ENCODE measurements at places on chromosomes 13 and 19.

GRCh38 chr19:50325310-50326100 is 3.7 kb downstream of the KCNC3 start:
- peak; percentile 78 for DNase-seq

GRCh38 chr19:2040647-2041432 is 10.2 kb downstream of the MKNK2 start:
- DNase-seq, result no peak

GRCh38 chr13:107202371-107203023 is 634.6 kb upstream of the ARGLU1 start:
- no peak for DNase-seq

GRCh38 chr19:2440515-2440914 is 13.1 kb upstream of the TIMM13 start:
- DNase-seq, result no peak

DNA sequence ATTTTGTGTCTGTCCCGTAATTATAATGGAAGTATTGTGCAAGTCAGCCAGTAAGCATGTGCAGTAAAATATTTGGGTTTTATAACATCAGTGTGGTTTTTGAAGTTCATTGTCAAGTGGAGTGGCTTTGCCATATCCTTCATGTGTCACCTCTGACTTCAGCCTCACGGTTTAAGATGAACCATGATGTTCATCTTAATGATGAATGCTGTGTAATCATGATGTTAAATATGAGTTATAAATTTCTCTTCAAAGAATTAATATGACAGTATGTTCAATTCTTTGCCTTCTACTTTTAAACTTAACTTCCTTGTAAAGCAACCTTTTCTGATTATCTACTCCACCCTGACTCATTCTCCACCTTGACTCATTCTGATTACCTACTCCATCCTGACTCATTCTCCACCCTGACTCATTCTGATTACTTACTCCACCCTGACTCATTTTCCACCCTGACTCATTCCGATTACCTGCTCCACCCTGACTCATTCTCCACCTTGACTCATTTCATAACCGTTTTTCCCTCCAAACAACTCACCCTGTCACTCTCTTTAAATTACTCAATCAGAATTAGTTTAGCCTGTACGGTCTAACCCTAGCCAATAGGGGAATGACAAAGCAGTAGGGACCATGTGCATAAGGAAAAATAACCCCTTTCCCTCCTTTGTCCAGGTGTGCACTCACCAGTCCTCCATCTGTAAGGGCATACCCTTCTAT is 50.3 kb upstream of the ANKRD10 start:
- DNase-seq, result no peak

DNA sequence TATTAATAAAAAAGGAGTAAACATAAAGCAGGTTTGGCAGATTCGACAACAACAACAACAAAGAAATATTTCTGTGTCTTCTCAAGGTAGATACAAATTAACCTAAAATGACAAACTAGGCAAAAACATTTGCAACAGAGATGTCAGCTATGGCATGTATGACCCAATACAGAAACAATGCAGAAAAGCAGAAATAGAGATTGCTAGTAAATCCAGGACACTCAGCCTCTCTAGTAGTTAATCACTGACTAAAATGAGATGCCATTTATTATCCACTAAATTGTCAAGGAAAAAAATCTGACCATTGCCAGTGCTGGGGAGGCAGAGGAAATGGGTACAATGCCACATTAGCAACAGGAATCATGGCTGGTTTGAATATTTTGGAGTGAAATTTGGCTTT is 250.5 kb downstream of the TEX29 start:
- DNase-seq, result no peak

DNA sequence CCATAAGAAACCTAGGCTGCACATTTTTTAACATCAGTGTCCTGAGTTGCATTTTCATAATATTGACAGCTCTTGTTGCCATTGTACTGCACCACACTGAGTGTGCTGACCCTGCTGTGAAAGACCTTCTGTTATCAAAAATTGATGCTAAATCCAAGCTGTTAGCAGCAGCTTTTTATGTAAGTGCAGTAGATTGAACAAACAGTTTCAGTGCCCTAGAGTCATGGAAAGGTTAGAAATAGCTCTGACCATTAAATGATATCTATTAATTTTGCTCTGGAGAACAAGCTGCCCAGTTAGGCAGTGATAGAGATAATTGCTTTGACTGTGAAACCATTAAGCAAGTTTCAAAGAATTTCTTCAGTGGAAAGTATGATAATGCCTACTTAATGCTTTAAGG is 1289.2 kb upstream of the PCDH20 start:
- no peak for DNase-seq

GRCh38 chr13:68998056-68998455 is 1109.6 kb upstream of the ATXN8OS start:
- DNase-seq, result no peak

DNA sequence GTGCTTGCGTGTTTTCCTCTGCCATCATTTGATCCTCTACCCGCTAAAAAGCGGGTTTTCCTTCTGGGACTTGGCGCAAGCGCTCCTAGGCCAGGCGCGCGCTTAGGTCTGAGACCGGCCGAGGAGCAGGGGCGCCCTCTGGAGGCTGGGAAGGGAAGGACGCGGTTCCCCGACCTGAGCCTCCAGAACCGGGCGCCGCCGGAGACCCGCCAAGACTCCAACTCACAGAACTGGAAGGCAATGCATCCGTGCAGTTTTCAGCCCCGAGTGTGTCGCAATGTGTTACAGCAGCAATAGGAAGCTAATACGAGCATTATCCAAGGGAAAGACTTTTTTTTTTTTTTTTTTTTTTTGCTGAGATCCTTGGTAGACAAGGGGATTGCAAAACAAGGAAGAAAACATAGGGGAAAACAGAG is 190.9 kb downstream of the COL4A1 start:
- peak; percentile 14 for DNase-seq

GRCh38 chr19:3969435-3970312 is 1.2 kb downstream of the DAPK3 start:
- DNase-seq, result no peak

DNA sequence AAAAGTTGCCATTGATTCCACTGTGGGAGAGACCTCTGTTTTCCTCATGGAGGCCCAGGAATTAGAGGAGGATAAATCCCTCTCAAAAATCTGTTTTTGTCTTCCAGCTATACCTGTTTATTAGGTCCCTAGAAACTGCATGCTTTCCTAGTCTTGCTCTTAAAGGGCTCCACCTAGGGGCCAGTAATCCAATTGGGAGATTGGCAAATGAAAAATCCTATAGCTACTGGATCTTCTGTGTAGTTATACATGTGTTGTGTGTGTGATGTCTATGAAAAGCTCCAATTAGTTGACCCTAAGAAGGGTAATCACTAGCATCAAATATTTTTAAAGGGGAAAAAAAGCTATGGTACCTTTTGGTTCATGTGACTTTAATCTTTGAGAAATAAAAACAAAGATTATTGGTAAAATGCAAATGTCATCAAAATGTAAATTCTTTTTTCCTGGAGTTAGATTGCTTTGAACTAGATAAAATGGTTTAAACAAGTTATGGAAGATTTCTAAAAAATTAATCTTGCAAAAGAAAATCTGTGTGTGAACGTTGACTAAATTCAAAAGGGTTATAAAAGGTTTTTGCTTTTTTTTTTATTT is 63.4 kb upstream of the C1QTNF9B start:
- no peak for DNase-seq

GRCh38 chr13:90974249-90974975 is 373.1 kb upstream of the MIR17HG start:
- DNase-seq, result no peak

GRCh38 chr13:104170980-104171555 is 1104.9 kb upstream of the SLC10A2 start:
- no peak for DNase-seq

GRCh38 chr19:48393559-48394330 is at the start of gene GRIN2D:
GRIN2D (plus strand) TSS chr19:48393668; CDS start chr19:48398393, 4,725 bp downstream.
- no peak for DNase-seq

DNA sequence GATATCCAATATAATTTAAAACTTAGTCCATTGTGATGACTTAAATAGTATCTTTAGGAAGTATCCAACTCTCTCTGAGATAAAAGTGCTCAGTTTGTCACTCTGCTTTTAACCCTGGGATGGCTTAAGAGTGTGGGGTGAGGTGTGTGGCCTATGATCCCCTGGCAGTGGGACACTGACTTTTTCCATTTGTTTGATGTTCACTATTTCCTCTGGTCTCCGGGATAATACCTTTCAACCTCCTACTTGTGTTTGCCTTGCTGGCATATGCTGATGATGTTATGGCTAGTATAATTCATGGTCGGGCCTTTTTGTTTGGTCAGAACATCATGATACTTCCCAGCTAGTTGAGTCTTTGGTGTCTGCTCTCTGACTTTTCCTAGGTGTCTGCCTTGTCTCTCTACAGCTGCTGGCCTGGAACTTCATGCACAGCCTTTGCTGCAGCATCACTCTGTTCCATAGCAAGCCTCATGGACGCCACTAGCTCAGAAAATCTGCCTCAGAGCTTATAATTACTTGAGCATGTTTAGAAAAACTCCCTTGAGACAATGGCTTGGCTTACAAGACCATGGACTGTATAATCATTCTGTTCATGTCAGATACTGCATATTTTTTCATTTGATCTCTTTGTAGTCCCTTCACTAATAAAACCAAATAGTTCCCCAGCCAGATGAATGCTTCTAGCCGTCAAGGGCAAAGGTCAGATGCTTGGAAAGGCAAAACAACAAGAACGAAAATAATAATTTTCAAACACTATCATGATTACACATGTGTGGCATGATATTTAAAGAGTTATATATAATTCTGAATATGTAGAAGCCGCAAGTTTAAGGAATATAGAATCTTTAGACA is 75.2 kb downstream of the WDFY2 start:
- DNase-seq, result no peak

- DNase-seq, result no peak
Observed at GRCh38 chr13:43446126-43446525, 340.6 kb downstream of the ENOX1 start.

DNA sequence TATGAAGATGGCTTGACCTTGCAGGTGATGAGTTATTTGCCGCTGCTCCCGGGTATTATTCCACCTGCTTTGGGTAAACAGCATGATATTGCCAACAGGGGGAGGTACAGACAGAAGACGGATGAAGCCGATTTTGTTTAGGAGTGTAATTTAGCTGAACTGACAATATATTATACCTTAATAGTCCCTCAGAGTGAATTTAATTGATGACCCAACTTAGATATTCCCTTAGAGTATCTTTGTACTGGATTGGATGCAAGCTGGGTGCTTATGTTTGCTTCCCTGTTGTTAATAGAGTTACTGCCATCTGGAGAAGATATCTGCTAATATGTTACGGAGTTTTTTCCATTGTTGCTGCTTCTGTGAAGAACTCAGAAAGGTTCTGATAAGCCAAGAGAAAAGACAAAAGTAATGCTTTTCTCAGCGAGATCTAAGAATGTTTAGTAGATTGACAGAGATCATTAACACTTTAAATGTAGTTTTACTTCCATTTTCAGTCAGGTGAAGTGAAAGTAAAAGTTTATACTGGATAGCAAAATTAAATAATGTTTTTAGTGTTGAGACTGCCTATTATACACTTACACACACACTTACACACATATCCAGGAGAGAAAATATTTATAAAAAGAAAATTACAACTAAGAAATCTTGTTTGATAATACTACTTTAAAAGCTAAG is 2220.8 kb upstream of the PCDH20 start:
- DNase-seq, result no peak

Data from stimulated activated CD8-positive, alpha-beta memory T cell treated with anti-CD3 and anti-CD28 coated beads, Interleukin-15, amount 100 ng/mL, for 48 hours (primary cell).